ENCODE measurements at places on chromosomes 12 and 14.

- no peak for DNase-seq
Observed at GRCh38 chr14:104292084-104292970, 153.9 kb downstream of the KIF26A start.

GRCh38 chr12:109266106-109266879 is 42.8 kb downstream of the FOXN4 start:
- no peak for DNase-seq

DNA sequence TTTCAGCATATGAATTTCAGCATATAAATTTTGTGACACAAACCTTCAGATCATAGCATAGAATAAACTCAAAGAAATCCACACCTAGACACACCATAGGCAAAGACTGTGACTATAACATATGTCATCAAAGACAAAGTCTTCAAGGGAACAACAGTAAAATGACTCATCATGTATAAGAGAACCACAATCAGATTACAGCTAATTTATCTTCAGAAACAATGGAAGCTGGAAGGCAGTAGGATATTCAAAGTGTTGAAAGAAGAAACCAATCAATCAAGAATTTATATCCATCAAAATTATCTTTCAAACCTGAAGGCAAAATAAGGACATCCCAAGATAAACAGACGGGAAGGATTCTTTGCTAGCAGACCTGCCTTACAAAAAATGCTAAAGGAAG is 29.0 kb downstream of the DLK1 start:
- no peak for DNase-seq

DNA sequence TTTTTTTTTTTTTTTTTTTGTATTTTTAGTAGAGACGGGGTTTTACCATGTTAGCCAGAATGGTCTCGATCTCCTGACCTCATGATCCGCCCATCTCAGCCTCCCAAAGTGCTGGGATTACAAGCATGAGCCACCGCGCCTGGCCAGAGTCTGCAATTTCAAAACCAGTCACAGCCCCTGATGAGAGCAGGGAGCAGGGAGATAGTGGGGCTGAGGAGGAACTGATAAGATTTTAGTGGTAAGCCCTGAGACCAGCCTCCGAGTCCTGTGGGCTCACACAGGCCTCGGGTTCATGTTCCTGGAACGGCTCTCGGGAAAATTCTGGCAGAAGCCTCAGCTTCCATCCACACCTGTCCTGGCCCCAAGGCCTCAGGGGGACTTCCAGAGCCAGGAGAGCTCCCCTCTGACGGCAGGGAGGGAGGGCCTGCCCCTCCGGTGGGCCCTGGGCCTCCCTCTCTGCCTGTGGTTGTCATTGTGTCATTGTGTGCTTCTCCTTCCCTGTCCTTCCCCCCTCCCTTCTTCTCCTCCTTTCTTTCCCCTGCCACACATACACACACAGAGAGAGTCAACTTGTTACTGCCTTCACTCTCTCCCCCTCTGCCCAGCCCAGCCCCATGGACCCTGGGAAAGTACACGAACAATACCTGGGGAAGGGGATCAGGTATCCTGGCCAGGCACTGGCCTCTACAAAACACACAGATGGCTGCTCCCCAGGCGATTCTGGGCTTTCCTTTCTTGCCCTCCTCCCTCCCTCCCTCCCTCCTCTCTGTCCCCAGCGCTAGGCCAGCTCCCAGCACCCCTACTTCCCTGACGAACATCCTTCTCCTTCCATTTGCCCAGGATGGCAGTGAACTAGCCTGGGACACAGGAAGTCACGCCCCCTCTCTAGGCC is 294.1 kb downstream of the DPF3 start:
- DNase-seq: no peak

DNA sequence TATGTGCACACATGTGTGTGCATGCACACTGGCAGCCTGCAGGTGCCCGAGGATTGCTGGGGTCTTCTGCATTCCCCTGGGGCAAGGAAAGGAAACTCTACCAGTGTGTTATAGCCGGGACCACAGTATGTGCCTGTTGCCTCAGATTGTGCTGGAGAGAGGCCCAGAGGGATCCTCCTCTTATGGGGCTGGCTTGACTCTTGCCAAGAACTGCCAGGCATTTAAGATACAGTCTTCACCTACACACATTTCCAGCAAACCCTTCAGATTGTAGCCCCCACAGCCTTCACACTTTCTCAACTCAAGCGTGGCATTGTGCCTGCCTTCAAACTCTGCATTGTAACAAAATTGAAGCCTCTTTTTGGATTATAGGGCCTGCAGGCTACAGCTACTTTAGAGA is 176.7 kb upstream of the DYRK2 start:
- no peak for DNase-seq

- no peak for DNase-seq
Observed at GRCh38 chr12:117699118-117699517, 269.7 kb downstream of the KSR2 start.

GRCh38 chr12:120234643-120235368 is 30.7 kb downstream of the PXN start:
- peak; percentile 90 for DNase-seq

GRCh38 chr14:104425763-104426646 is 153.6 kb upstream of the C14orf180 start:
- DNase-seq: no peak

GRCh38 chr12:123271001-123271668 is 521 bp downstream of the CDK2AP1 start:
- DNase-seq: peak; percentile 64

GRCh38 chr14:50069325-50069724 is 47.0 kb downstream of the VCPKMT start:
- no peak for DNase-seq

- no peak for DNase-seq
Observed at GRCh38 chr14:104424406-104425072, 155.0 kb upstream of the C14orf180 start.

- DNase-seq: no peak
Observed at GRCh38 chr12:123369229-123369628, 4.6 kb upstream of the SBNO1 start.

GRCh38 chr12:44830566-44831055 is 45.5 kb downstream of the NELL2 start:
- no peak for DNase-seq

DNA sequence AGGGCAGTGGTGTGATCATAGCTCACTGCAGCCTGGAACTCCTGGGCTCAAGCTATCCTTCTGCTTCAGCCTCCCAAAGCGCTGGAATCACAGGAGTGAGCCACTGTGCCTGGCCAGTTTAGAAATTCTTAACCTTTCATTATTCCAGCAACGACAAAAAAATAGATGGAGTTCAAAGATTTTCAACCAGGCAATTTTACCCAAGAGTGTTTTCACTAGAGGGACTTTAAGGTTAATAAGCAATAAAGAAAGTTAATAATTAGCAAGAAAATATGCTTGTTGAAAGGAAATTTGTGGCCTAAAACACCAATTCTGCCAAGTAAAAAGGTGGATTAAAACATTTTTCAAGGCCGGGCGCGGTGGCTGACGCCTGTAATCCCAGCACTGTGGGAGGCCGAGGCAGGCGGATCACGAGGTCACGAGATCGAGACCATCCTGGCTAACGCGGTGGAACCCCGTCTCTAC is 14.8 kb downstream of the CDKL1 start:
- DNase-seq: no peak

GRCh38 chr14:59275668-59276067 is 87.2 kb downstream of the DAAM1 start:
- DNase-seq: peak; percentile 12
